ENCODE measurements at places on chromosomes 13 and 19.

GRCh38 chr13:113979791-113980471, 6.1 kb upstream of the C13orf46 start:
- no peak for DNase-seq

- no peak for DNase-seq
Measured at GRCh38 chr19:31963746-31964145, 381.7 kb upstream of the ZNF507 start.

DNA sequence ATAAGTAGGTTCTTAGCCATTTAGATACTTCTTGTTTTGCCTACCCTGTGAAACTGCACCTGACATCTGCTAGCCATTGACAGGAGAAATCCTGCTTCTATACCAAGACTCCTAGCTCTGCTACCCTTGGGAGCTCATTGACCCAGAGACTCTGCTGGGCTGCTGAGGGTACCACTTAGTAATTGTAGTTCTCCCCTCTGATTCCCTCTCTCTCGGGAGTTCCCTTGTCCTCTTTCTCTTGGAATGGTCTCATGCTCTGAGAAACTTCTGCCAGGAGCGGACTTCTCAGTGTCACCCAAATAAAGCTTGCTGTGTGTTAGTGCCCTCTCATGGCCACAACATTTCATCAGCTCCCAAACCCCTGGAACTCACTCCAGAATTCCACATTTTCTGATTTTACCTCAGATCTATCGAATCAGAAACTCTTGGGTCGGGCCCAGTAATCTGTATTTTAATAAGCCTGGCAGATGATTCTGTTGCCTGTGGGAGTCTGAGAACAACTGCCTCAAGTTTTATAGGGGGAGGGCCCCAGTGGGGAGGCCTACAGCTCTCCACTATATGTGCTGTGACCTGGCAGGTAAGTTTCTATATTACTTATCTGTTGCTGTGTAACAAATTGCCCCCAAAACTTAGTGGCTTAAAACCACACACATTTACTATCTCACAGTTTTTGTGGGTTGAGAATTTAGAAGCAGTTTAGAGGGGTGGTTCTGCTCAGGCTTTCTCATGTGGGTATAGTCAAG, 221.1 kb downstream of the TDRD3 start:
- no peak for DNase-seq

DNA sequence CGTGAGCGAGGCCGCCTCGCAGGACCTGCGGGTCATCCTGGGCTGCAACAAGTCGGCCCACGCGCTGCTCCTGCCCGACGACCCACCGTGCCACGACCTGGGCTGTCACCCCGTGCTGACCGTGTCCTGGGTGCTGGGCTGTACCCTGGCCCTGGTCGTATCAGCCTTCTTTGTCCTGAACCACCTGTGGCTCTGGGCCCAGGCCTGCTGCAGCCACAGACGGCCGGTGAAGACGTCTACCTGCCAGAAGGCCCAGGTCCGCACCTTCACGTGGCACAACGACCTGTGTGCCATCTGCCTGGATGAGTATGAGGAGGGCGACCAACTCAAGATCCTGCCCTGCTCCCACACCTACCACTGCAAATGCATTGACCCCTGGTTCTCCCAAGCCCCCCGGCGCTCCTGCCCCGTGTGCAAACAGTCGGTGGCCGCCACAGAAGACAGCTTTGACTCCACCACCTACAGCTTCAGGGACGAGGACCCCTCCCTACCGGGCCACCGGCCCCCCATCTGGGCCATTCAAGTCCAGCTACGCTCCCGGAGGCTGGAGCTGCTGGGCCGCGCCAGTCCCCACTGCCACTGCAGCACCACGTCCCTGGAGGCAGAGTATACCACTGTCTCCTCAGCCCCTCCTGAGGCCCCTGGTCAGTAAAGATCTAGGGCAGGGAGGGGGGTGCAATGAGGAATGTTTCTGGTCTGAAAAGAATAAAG, 1.1 kb downstream of the ZNRF4 start:
- DNase-seq, result no peak

DNA sequence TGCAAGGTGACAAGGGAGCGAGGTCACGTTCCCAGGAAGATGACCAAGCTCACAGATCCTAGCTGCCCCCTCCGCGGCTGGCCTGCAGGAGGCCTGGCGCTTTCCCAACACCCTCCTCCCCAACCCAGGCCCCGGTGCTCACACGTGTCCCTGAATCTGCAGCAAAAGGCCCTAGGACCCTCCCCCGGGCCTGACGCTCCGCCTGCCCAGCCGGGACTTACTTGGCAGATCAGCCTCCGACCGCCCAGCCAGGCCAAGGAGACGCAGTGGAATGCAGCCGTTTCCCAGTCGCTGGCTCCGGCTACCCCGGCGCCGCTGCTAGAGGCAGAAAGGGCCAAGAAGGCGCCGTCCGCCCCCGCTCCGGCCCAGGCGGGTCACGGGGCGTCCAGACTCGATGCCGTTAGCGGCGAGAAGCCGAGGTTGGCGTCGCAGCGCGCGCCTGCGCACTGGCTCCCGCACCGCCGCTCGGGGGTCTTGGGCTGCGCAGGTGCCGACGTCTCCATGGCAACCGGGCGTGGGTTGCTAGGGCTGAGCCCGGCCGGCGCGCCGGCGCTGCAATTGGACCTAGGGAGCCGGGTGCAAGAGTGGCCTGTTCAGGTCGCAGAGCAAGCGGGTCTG, at the start of gene PNMA8A:
PNMA8A (minus strand) TSS at position 448 of the 618 bp plus-strand sequence. CDS start 528 bp downstream, outside the sequence.
- DNase-seq, result peak; percentile 42

GRCh38 chr19:1685046-1685445, 32.6 kb upstream of the TCF3 start:
- no peak for DNase-seq

GRCh38 chr13:106100171-106100919, 435.1 kb downstream of the EFNB2 start:
- DNase-seq, result no peak

DNA sequence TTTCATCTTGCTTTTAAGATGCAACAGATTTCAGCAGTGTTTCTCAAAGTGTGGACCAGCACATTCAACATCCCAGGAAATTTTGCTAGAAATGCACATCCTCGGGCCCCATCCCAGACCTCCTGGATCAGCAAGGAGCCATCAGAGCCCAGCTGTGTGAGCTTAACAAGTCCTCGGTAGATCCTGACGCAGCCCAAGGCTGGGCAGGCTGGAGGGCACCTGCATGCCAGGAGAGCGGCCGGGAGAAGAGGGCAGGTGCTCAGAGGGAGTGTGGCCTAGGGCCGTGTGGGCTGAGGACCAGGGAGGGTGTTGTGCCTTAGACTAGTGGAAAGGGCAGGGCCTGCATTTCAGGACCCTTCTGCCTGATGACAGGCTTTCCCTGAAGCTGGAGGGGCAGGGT, 2.2 kb upstream of the MCF2L start:
- DNase-seq, result no peak

DNA sequence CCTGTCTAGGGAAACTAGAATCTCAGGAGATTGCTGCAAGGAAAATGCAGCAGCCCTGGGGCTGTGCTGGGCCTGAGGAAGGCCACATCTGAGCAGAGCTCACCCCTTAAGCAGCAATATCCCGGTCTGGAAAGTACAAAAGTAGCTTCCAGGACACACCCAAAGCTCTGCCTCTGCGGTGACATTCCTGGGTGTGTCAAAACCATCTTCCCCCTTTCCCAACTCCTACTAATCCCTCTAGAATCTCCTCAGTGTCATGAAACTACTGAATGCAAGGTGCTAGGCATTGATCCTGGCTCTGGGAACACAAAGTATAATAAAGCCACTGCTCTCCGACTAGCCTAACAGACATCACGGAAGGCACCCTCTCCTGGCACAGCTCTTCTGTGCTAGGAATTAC, 5.0 kb downstream of the PBX4 start:
- no peak for DNase-seq

DNA sequence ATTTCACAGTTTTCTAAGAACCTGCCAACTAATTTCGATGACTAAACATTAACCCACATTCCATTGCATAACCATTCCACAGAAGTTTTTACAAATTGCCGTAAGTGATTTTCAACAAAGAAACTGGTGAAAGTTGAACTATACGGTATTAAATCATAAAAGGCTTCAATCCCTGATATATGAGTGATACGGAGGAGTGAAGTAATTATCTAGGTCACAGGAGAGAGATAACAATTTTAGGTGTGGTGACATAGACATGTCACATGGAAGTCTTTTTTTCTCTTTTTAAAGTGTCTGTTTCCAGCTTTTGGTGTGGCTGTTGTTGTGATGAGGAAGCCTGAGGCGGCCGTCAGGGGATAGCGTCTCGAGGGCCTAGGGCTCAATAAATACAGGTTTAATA, 29.4 kb downstream of the TBC1D4 start:
- DNase-seq, result no peak

DNA sequence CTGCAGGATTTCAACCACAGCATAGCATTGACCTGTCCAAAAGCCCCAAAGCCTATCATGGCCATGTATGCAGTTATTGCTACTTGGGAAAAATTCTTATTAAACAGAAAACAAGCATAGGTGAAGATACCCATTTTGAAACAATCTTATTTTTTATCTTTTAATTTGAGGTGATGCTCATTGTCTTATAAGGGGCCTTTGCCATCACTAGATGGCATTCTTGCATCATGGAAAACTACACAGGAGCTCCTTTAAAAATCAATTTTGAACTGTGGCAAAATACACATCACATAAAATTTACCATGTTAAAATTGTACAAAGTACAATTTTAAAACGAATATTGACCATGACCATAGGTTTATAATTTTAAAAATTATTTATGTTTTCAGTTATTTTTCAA, 38.9 kb upstream of the ZNF835 start:
- DNase-seq, result no peak

DNA sequence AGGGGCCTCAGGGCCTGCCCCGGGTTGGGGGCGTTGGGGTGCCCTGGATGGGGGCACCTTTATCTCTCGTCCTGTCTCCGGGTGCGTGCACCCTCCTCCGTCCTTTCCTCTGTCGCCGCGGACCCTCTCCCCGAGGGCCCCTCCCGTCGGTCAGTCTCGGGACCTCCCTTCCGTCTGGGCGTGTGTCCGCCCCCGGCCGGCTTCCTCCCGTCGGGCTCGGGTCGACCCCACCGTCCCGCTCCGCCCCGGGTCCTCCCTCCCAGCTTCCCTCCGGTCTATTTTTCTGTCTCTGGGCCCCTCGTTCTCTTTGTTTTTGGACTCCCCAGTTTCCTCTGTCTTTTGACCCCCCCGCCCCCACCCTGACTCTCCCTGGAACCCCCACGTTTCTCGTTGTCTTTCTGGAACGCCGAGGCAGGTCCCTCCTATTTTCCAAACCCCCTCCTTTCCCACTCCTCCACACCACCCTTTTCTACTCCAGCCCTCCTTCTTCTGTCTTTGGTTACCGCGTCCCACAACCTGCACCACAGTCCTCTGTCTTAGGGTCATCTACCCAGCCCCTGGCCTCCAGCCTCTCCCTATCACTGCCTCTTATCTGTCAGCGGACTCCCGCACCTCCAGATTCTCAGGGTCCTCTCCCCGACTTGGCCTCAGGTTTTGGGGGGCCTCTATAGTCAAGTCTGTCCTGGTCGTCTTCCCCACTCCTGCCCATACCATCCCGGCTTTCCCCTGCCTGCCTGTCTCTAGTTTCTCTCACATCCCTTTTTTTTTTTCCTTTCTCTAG, 757 bp downstream of the EGLN2 start:
- no peak for DNase-seq

DNA sequence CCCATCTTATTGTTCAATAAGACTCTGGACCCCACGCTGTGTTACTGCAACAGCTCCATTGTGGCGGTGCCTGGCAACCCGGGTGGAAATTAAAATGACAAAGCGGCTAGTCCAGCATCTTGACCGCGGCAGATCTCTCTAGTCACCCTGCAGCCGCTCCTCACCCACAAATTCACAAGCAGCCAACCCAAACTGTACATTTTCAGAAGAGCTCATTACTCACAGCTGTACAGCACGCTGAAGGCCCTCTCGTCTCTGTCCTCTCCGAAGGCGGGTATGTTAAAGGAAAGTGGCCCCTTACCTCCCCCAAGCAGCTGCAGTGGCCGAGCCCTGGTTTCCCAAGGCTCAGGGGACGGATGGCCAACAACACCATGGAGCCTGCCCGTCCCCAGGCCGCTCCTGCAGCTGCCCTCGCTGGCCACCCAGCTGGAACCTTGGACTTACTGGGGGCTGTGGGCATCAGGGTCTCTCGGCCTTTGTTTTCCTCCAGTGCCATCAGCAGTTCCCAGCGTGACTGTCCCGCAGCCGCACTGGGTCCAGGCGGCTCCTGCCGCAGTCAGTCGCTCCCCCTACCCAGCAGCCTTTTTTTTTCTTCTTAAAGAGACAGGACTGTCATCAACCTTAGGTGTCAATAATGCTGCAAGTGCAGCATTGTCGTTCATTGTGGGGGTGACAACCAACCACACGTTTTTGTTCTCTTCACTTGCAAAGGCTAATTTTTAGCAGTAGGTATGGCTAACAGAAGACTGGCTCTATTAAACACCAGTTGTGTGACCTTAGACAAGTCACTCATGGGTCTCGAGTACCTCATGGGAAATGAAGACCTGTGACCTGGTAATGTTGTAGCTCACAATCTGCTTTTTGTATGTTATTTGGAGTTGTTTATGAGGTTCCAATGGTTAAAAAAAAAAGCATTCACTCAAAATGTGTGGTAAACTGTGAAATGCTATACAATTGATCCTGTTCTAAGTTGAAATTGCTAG, at the start of gene SACS:
SACS (minus strand) TSS at position 532 of the 983 bp plus-strand sequence. CDS start 22,463 bp downstream, outside the sequence.
- peak; percentile 78 for DNase-seq

GRCh38 chr13:33180122-33180804, 105.3 kb downstream of the STARD13 start:
- no peak for DNase-seq

DNA sequence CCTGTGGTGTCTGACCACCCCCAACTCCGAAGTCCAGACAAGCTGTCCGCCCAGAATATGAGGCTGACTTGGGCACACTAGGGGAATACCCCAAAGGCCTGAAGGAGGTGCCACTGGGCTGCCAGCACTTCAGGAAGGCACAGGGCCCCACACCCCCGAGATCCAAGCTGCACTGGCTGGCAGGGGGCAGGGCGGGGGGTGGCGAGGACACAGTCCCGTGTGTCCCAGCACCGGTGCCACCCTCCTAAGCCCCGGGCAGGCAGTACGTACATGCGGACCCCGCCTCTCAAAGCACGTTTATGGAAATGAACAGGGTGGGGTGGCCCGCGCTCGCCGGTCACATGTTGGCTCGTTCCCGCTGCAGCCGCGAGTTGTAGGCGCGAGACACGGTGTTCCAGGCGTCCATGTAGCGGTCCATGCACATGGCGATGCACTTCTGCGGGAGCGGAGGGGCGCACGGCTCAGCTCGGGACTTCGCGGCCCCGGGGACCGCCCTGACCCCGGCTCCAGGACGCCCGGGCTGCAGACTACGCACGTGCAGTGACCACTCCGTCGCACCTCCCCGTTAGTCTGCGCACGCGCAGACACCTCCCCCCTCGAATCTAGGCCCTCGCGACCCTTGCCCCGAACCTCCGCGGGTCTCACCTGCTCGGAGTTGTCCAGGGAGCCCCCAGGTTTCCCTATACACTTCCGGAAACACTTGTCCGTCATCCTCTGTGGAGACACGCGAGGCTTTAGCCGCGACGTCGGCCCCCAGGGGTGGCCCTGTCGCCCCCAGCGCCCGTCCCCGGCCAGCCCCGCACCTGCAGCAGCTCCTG, 566 bp downstream of the TIMM13 start:
- no peak for DNase-seq

- no peak for DNase-seq
Measured at GRCh38 chr13:28875846-28876615, 55.9 kb downstream of the MTUS2 start.

GRCh38 chr13:74675972-74676371, 541.8 kb upstream of the KLF12 start:
- DNase-seq, result no peak

- peak; percentile 23 for DNase-seq
Measured at GRCh38 chr19:4139614-4140236, 13.7 kb upstream of the CREB3L3 start.

GRCh38 chr19:38658462-38659306, 11.2 kb downstream of the ACTN4 start:
- DNase-seq, result no peak
